ENCODE measurements at places on chromosomes 11 and 22.

GRCh38 chr11:9651481-9651880, 12.4 kb upstream of the SWAP70 start:
- no peak for DNase-seq

- DNase-seq = peak; percentile 80
Observed at GRCh38 chr22:41508770-41509170, 35.5 kb downstream of the POLR3H start.

GRCh38 chr11:36177836-36178235, 111.4 kb downstream of the COMMD9 start:
- no peak for DNase-seq

- DNase-seq = no peak
Observed at GRCh38 chr22:37462983-37463382, 23.2 kb downstream of the MFNG start.

DNA sequence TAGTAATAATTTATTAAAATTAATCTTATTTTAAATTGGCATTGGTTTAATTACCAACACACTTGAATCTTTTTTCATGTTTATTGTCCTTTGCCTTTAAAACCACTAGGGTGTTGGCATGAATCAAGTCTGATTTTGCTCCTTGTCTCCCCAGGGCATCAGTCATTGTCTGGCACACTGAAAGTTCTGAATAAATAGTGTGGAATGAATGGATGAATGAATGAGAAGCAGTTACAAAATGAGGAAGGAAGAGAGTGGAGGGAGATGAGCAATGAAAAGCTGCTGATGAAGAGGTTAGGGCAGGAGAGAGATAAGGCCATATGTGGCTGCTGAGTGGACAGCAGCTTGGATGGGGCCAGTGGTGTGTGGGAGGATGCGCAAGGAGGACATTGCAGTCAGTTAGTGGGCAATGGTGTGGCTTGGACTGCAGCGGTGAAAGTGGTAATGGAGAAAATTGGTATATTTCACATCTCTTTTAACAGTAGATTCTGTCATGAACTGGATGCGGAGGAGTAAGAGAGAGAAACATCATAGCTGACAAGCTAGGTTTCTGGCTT, 132.0 kb downstream of the SPON1 start:
- no peak for DNase-seq

- DNase-seq = no peak
Observed at GRCh38 chr11:119855066-119855465, 126.1 kb upstream of the NECTIN1 start.

- DNase-seq = no peak
Observed at GRCh38 chr22:49798486-49799151, 29.1 kb downstream of the BRD1 start.

DNA sequence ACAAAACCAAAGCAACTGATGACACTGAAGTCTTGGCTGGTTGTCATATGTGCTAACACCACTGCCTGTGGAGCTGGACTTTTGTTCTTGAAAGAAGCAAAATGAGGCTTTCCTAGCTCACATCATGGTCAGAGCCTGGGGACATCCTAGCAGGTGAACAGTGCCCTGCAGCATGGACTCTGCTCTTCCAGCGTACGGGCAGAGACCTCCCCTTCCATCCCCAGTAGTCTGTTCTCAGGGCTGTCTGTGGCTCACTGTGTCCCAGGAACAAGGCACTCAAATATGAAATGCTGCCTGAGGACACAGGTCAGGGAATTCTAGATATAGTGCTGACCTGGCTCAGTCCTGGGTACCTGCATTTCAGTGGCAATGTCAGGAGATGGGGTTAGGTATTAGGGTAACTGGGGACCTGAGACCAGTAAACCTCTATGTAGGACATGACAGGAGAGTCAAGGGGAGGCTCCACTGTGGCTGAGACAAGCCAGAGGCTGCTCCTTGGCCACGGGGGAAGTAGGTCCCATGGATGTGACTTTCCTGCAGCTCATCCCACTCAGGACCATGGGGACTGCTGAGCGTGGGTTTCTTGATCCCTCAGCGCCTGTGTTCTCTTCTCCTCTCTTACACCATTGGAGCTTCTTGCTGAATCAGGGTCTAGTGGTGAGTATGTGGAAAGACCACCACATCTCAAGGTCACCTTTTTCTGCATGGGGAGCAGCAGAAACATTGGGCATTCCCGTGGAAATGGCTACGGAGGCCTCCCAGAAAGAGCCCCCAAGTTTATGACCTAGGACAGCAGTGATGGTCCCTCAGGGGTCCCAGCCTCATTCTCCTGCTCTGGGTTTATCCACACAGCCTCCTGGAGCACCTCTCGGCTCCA, 80.1 kb downstream of the ZNF280B start:
- no peak for DNase-seq

DNA sequence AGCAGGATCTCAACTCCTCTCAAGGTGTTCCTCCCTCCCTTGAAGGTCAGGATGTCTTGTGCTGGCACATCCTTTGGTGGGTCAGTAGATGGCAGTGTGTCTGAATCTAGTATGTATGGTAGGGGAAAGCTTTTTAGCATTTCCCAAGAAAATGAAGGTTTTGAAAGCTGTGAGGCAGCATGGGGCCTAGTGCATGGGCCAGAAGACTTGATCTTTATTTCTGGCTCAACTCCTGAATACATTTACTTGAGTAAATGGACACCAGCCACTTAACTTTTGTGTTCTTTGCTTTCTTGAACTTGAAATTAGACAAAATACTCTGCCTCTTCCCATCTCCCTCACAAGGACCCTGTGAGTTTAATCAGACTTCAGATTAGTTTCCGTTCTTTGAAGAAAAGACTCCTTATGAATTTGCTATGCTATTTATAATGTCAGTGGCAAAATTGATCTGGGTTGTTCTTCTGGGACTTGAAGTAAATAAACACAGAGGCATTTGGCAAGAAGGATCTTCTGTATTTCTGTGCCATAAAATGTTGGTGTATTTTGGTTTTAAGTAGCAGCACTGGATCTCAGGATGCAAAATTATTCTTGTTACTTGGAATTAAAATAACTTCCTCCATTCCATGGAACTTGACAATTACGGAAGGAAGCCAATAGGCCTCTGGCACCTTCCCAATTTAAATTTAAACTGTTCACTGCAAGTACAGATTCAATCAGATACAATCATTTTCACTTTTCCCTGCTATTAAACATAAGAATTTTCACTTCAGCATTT, 288.8 kb downstream of the CASP12 start:
- no peak for DNase-seq

DNA sequence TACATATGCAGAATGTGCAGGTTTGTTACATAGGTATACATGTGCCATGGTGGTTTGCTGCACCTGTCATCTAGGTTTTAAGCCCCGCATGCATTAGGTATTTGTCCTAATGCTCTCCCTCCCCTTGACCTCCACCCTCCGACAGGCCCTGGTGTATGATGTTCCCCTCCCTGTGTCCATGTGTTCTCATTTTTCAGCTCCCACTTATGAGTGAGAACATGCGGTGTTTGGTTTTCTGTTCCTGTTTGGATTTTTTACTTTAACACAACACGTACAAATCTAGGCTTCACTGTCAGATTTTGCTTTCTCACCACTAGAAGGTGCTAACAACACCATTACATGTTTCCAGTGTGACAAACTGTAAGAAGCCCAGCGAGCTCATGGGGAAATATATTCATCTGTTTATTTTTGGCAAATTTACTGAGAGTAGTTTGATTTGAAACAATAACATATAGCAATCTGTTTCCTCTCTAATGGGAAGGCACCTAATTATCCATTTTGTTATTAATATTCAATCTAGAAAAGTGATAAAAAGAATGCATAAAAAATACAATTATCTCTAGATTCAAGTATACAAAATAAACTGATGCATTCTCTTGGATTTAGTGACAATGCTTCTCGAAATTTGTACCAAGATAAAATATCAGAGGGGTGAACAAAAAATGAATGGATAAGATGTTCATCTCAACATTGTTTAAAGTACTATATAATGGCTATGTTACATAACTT, 23.2 kb upstream of the BIRC3 start:
- no peak for DNase-seq

- no peak for DNase-seq
Observed at GRCh38 chr22:41340357-41340756, 39.0 kb downstream of the ZC3H7B start.

DNA sequence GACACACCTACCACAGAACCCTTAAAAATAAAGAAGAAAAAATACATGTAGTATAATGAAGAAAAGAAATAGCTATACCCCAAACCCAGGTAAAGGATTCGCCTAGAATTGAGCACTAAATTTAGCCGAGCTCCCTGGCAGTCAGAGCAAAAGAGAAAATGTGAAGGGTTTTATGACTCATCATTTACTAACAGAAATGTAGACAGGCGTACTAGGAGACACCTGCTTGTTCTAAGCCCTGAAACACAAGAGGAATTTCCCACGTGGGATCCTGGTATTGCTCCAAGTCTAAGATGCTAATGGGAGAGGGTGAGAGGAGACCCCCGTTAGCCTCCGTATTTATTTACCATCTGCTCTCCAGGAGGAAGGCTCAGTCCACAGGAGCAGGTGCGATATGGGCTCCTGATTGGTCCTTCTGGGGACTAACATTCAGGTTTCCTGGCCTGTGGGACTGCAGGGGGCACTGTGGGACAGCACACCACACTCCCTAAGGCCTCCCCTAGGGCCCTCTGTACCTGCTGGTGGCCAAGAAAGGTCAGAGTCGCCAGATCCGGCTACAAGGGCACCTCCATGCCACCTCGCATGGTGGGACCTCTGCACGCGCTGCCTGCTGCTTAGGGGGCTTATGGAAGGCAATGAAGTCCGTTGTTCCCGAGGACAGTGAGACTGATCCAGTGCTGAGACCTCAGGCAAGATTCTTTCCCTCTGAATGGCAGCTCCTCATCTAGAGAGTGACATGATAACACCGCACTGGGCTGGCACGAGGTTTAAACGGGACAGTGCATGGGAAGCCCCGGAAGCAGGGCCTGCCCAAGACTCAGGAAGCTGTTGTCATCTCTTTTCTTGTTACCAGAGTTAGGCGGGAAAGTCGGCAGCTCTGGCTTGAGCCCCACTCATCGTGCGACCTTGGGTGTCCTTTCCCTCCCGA, 25.8 kb downstream of the KCNC1 start:
- no peak for DNase-seq

- no peak for DNase-seq
Observed at GRCh38 chr11:103714246-103714645, 322.2 kb upstream of the DDI1 start.

DNA sequence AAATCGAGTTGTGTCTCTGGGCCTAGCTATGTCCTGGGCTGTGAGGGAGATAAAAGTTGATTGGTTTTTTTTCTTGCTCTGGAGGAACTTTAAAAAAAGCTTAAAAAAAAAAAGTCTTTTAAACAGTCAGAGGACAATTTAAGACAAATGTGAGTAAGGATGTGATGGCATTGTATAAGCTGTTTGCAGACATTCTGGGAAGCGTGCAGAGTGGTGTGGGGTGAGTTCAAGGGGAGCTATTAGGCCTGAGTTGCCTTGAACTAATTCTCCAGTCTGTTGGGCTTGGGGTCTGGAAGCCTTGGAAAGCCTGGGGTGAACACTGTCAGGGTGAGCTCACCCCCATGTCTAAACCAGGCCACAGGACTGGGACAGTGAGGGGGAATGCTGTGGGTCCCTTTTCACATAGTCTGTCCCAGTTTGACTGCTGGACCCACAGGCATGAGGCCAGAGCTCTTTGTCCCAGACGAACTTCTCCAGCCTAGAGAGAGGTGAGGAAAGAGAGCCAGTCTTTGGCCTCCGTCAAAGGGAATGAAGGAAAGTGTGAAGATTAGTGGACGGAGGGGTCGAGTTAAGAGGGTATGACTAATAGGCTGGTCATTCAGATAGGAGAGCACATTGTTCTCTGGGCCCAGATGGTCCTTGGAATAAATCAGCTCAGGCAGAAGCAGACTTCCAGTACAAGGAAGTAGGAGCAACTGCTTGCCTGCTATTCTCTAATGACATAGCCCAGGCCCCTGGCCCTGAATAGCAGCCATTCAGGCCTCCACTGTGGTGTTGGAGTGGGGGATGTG, 76.4 kb upstream of the NNMT start:
- no peak for DNase-seq

DNA sequence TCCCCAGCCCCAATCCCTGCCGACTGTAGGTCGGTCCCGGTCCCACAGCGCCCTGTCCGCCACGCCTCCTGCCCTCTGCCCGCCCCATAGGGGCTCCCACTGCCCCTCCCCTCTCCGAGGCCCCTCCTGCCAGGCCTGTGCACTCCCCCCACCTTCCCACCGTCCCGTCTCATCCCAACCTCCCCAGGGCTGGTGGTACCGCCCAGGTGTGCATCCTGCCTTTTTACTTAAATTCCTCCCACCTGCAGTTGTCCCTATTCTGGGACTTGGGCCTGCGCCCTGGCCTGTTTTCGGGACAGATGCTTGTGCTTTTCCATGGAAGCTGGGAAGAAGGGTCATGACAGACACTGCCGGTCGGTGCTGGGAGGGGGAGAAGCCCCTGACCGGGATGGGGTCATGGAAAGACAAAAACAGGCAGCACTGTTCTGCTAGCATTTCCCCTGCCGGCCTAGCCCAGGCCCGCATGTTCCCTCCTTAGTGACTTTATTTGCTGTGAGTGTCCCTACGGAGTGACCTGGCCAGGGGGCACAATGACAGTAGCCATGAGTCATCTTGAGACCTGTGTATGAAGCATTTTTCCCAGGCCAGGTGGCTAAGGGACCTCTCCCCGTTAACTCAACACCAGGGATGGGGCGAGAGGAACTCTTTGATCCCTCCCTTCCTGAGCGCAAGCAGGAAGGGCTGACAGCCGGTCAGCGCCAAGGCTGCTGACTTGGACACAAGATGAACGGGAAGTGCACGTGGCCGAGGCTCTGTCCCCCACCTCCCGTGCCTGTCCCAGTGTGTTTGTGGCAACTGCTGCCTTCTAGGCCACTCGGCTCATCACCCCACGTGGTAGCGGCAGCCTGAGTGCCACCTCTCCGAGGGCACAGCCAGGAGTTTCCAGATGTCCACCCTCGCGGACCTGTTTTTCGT, 7.1 kb downstream of the TBX1 start:
- no peak for DNase-seq

- no peak for DNase-seq
Observed at GRCh38 chr11:106156290-106156937, 79.0 kb downstream of the AASDHPPT start.

DNA sequence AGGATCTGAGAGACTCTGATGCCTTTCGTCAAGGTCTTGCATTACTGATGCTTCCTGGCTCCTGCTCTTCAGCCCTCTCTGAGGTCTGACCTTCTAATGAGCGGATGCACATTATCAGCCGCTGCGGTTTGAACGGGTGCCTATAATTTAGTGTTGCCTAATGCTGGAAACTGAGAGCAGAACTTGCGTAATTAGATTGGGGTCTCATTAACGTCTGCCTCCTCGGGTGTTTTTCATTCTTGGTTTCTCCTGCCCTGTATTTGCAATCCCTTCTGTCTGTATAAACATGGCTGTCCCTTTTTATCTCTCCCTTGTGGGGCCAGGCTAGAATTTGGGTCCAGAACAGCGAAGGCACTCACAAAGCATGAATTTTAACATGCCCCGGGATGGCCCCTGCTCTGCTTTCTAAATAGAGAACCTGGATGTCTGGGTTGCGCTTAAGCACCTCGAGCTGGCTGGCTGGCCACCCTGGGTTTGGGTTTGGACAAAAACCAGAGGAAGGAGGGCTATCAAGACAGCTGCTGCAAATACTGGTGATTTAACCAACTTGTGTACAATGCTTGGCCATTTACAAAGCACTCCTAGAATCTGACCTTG, 118.6 kb downstream of the TIMP3 start:
- no peak for DNase-seq

- no peak for DNase-seq
Observed at GRCh38 chr11:123428116-123428715, 1.9 kb upstream of the GRAMD1B start.

GRCh38 chr22:36619797-36620399, 83.7 kb downstream of the CACNG2 start:
- no peak for DNase-seq

GRCh38 chr22:36010882-36011281, 17.7 kb downstream of the RBFOX2 start:
- DNase-seq = no peak

Data from nucleus accumbens (tissue), 56 donors.